Thoracic aorta (tissue), 2 donors: ENCODE measurements at places on chromosomes 1 and 21.

GRCh38 chr1:115428256-115428655 lies 90.2 kb upstream of the NGF start:
- H3K4me3 ChIP-seq, result no peak overlapping the region
- H3K36me3 ChIP-seq, result no peaks in the 10 kb centered on the region
- H3K4me1 ChIP-seq, result peaks cover 21% of the 10 kb centered on the region

DNA sequence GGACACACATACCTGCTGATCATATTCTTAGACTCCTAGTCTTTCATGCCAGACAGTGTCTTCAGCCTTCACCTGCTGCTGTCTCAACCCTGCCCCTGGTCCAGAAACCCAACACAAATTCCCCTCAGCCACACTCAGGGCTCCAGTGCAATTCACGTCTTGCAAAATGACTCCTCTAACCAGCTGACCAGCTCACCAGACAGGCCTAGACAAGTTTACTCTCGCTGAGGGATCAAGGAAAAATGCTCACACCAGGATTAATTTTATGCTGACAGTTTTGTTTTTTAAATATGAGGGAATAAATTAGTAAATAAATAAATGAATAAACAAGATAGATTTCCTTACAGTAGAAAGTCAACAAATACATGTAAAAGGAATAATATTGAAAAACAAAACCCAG lies 28.5 kb downstream of the CCDC185 start:
- H3K27ac ChIP-seq, result no peak overlapping the region
- no peaks in the 10 kb centered on the region for H3K27me3 ChIP-seq
- no peak overlapping the region for H3K4me3 ChIP-seq
- no peak for DNase-seq

DNA sequence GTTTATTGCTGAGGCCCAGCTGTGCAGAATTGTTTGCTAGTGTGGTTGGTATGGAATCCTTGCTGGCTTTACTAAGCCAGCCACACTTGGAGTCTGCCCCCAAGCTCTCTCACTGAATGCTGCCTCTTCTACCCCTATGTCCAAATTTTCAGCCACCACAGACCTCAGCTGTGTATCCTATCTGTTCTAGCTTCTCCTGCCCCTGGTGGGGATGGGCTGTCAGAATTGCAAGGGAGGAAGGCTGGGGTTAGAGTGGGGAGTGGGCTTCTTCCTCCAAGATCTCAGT lies 4.4 kb downstream of the NHLH1 start:
- H3K36me3 ChIP-seq, result no peaks in the 10 kb centered on the region
- DNase-seq, result no peak
- H3K27ac ChIP-seq, result no peak overlapping the region
- H3K27me3 ChIP-seq, result no peaks in the 10 kb centered on the region
- no peak overlapping the region for H3K4me3 ChIP-seq

GRCh38 chr1:42140191-42140590 lies 13.0 kb upstream of the GUCA2B start:
- no peaks in the 10 kb centered on the region for H3K27me3 ChIP-seq
- no peak overlapping the region for H3K4me3 ChIP-seq
- no peaks in the 10 kb centered on the region for H3K36me3 ChIP-seq
- no peak overlapping the region for H3K27ac ChIP-seq
- no peak for DNase-seq

DNA sequence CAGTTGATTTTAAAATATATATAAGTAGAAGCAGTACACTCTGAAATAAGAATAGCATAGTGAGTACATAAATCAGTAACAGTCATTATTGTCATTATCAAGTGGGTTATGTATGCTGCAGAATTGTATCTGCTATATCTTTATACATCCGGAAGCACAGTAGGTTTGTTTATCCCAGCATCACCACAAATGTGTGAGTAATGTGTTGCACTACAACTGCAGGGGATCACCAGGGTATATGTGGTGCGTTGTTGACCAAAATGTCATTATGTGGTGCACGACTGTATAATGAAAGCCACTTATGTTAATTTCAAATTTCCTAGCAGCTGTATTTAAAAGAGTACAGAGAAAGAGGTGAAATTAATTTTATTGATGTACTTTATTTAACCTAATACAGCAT lies 87.7 kb upstream of the GADD45A start:
- no peaks in the 10 kb centered on the region for H3K4me1 ChIP-seq
- DNase-seq, result no peak
- no peak overlapping the region for H3K27ac ChIP-seq
- no peaks in the 10 kb centered on the region for H3K36me3 ChIP-seq
- H3K4me3 ChIP-seq, result no peak overlapping the region

DNA sequence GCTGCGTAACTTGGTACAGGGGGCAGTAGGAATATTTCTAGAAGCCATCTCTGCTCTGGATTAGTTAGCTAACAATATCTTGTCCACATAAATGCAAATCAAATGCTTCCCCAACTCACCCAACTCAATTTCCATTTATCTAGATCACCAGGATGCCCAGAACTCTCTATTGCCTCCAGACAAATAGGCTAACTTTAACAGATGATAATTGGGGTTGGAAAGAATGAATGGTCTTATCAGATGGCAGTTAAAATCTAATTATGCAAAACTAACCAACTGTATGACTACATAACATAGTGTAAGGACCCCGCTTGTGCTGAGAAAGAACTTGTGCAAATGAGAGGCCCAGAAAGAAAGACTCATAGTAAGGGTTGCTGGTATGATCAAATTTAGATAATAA lies 1024.8 kb downstream of the PLA2G4A start:
- DNase-seq, result no peak
- no peaks in the 10 kb centered on the region for H3K27me3 ChIP-seq
- H3K4me3 ChIP-seq, result no peak overlapping the region
- no peaks in the 10 kb centered on the region for H3K4me1 ChIP-seq

DNA sequence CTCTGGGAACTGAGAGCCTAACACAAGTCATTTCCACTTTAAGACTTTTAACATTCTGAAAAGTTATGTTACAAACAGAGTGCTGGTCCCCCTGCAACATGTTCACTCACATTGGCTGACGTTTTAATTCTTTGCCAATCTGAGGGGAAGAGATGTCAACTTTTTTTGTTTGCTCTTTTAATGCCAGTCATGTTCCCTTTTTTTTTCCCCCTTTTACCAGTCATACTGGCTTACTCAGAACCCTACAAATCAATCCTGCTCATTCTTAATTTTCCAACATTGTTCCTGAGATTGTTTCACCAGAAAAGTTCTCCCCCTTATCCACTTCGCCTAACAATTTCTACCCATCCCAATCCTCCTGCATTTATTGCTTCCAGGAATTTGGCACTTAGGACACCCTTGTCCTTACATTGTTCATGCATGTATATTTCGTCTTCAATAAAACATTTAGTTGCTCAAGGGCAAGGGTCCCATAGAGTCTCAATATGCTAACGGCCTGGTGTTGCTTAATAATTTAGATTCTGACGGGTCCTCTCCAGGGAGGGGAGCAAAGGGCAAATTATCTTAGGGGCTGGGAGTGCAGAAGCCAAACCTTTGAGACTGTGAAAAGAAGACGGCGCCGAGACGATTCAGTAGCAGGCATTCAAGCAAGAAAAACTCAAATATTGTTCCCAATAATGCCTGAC lies 624 bp upstream of the CR1L start:
- DNase-seq, result no peak
- H3K36me3 ChIP-seq, result no peaks in the 10 kb centered on the region
- no peaks in the 10 kb centered on the region for H3K27me3 ChIP-seq
- no peak overlapping the region for H3K27ac ChIP-seq

DNA sequence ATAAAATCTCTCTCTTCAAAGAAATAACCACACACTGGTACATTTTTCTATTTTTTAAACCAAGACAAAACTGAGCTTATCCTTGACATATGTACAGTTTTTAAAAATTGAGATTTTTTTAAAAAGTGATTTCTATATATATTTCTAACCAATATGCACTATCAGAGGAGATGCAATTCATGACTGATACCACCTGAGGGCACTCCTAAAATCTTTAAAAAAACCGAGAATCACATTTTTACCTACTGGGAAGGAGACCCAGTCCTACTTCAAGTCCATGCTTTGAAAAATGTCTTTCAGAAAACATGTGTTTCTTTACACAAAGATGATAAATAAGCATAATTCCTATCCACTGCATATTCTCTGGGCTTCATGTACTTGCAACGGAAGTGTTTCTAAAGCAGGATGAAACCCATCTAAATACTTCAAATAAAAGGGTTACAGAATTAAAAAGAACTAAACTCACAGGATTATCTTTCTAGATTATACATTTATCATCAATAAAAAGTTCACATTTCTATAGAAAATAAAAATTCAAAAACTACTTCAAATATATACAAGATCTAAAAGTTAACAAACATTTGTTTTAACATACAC lies 98.6 kb downstream of the ENAH start:
- H3K27me3 ChIP-seq, result no peaks in the 10 kb centered on the region
- peaks cover 26% of the 10 kb centered on the region for H3K4me1 ChIP-seq
- no peaks in the 10 kb centered on the region for H3K36me3 ChIP-seq
- H3K4me3 ChIP-seq, result no peak overlapping the region

DNA sequence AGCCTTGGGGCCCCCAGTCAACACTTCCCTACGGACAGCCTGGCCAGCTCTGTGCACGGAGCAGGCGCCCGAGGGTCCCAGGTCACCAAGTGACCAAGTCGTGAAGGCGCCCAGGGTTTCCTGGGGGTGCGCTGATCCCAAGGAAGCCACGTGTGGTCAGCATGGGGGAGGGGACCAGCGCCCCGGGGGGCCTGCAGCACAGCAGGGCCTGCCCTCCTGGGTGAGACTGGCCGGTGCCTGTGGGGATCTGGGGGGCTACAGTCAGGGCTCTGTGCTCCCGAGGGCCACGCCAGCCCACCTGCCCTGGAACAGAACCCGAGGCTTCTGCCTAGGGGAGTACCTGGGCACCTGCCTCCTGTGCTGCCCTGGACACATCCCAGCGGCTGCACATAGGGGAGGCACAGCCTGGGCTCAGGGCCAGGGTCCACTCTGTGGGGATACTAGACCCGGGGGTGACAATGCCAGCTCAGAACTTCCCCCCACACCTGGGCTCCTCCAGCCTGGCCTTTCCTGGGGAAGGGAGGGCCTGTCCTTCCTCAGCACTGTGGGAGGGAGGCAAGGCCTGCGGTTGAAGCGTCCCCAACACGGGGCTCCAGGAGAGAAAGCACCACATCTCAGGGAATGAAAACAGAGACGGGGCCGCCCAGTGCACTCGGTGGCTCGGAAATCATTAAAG lies 6.2 kb upstream of the POFUT2 start:
- H3K27me3 ChIP-seq, result no peaks in the 10 kb centered on the region
- peaks cover 40% of the 10 kb centered on the region for H3K4me1 ChIP-seq
- no peaks in the 10 kb centered on the region for H3K36me3 ChIP-seq

- H3K36me3 ChIP-seq, result no peaks in the 10 kb centered on the region
- no peak overlapping the region for H3K27ac ChIP-seq
- no peak overlapping the region for H3K4me3 ChIP-seq
Observed at GRCh38 chr1:7294636-7295035, 476.5 kb upstream of the VAMP3 start.

- no peaks in the 10 kb centered on the region for H3K4me1 ChIP-seq
- no peak for DNase-seq
- no peak overlapping the region for H3K27ac ChIP-seq
- no peaks in the 10 kb centered on the region for H3K27me3 ChIP-seq
Observed at GRCh38 chr1:51551081-51551480, 32.0 kb upstream of the EPS15 start.

DNA sequence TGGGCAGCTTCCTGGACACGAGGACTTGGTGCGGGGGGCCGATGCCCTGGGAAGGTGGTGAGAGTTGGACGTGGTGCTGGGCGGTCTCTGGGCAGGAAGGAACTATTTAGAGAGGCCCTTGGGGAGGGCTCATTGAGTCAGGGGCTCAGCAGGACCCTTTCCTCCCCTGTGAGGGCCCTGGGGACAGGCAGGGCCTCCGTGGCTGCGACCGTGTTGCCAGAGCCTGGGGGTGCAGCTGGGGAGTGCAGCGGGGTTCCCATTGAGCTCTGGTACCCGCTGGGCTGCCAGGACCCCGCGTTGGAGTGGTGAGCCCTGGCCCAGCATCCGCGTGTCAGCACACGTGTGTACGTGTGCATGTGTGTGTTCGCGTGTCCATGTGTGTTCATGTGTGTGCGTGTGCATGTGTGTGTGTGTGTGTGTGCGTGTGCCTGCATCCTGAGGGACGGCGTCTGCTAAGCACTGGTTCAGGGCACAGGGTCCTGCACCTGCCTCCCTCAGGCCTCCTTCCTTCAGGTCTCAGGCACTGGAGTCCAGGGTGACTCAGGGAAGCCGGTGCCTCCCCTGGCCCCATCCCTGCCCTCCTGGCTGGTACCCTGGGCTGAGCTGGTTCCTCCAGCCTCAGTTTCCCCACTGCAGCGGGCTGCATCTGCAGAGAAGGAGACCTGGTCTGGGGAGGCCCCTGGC lies 10.7 kb downstream of the RNF223 start:
- no peak overlapping the region for H3K27ac ChIP-seq
- H3K4me1 ChIP-seq, result peaks cover 25% of the 10 kb centered on the region
- DNase-seq, result no peak
- H3K4me3 ChIP-seq, result no peak overlapping the region

DNA sequence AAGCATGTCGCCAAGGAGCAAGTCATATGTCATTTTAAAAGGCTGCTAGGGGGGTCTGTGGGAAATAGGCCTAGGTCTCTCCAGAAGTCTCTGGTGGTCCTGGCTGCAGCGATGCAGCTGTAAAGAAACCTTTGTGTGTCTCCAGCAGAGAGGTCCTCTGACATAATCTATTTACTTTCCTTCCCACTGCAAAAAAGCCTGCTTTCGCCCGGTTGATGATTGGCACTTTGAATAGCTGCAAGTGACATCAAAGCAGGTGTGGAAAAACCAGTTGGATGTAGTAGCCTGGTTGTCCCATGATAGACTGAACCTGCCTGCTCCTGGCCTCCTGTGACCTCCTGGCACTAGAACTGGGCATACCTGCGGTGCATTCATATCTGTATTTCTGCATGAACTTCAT lies 13.8 kb downstream of the RASSF5 start:
- H3K4me1 ChIP-seq, result no peaks in the 10 kb centered on the region
- no peak overlapping the region for H3K27ac ChIP-seq
- DNase-seq, result no peak
- H3K36me3 ChIP-seq, result no peaks in the 10 kb centered on the region

DNA sequence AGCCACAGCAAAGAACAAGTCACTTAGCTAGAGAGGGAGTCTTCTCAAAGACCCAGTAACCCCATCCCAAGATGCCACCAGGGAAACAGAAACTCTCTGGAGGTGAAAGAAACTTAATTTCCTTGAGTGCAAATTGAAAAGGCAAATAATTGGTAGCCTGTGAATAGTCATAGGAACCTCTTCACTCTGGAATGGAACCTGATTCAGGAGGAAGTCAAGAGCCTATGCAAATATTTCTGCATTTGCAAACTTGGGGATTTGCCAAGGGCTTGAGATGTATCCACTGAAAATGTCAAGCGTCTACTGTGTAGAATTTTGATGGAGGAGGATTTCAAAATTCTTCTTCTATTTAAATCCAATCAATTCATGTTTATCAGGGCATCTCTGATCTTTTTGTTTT lies 5.7 kb downstream of the HIVEP3 start:
- H3K4me3 ChIP-seq, result no peak overlapping the region
- H3K4me1 ChIP-seq, result peaks cover 18% of the 10 kb centered on the region
- no peak for DNase-seq
- no peaks in the 10 kb centered on the region for H3K36me3 ChIP-seq

GRCh38 chr21:35713914-35714313 lies 346.4 kb downstream of the SETD4 start:
- no peaks in the 10 kb centered on the region for H3K27me3 ChIP-seq
- no peak for DNase-seq
- no peaks in the 10 kb centered on the region for H3K4me1 ChIP-seq
- no peak overlapping the region for H3K27ac ChIP-seq
